ENCODE measurements at places on chromosomes 16 and 17.
A peak's percentile ranks its signal among the peaks of the same experiment; 100 is the strongest.

DNA sequence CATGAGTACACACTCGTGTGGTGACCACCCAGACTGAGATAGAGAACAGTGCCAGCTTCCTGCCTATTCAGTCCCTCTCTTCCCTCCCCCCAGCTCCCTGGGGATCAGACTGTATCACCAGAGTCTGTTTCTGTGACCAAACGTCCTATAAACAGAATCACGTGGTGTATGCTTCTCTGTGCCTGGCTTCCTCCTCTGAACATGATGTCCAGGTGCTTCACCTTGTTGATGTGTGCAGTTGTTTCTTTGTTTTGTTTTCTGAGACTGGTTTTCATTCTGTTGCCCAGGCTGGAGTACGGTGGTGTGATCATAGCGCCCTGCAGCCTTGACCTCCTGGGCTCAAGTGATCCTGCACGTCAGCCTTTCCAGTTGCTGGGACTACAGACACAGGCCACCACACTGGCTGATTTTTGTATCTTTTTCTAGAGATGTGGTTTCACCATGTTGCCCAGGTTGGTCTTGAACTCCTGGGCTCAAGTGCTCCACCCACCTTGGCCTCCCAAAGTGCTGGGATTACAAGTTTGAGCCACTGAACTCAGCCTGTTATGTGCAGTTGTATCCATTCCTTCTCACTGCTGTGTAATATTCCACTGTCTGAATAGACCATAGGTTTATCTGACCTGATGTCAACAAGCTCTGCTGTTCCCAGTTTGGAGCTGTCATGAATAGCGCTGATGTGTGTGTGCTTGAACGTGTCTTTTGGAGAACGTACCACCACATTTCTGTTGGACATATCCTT, 28.9 kb upstream of the PRM1 start:
- DNase-seq: no peak

DNA sequence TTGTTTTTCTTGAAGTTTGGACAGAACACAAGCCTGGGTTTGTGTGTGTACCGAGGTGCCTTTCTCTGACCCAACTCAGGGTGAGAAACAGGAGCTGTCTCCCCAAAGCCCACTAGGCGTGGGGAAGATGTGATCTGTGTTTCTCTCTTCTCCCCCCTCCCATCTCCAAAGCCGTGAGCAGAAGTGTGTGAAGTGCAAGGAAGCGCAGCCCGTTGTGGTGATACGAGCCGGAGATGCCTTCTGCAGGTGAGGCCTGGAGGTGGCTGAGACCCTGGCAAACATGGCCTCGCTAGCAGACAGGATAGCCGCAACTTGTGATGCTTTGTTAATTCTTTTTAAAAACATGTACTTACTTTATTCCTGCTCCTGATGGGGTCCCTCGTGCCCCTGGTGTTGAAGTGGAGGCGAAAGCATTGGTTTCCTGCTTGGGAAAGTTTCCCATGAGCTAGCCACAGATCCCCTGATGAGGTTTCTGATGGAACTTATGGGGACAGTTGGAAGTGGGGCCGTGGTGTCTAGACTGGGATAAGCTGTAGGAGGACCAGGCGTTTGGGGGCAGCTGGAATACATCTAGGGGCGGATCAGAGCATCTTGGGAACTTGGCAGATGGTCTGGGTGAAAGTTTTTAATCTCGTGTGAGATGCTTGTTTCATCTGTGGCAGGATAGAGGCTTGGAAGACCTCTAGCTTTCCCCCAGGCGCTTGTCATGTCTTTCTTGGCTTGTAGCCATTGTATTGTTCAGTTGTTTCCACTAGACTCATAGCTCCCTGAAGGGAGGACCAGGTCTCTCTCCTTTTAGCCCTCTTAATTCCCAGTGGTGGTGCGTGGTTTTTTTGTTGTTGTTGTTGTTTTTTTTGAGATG, 893 bp downstream of the CTU2 start:
- DNase-seq: no peak

GRCh38 chr17:18250708-18251107, 7.8 kb downstream of the FLII start:
- DNase-seq: no peak

DNA sequence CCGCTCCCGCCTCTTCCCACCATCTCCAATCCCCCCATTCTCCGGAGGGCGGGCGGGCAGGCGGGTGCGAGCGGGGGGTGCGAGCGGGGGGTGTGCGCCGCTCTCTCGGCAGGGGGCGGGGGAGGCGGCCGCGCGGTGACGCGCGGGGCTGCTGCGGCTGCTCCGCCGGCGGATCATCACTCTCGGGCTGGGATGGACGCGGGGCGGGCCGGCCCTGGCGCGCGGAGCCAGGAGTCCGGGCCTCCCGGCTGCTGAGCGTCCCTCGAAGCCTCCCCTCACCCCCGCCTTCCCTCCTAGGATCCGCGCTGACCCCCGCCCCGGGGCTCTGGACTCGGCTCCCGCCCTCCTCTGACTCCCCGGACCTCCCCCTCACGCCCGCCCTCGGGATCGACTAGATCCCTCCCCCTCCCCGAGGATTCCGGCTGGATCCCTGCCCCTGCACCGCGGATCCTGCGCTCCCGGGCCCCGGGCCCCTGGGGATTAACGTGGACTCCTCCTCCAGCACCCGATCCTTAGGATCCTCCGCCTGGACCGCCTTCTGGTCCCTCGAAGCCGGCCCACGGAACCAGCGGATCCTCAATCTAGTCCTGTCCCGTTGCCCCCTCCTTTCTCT, 946 bp upstream of the TMEM256 start:
- peak; percentile 54 for DNase-seq

DNA sequence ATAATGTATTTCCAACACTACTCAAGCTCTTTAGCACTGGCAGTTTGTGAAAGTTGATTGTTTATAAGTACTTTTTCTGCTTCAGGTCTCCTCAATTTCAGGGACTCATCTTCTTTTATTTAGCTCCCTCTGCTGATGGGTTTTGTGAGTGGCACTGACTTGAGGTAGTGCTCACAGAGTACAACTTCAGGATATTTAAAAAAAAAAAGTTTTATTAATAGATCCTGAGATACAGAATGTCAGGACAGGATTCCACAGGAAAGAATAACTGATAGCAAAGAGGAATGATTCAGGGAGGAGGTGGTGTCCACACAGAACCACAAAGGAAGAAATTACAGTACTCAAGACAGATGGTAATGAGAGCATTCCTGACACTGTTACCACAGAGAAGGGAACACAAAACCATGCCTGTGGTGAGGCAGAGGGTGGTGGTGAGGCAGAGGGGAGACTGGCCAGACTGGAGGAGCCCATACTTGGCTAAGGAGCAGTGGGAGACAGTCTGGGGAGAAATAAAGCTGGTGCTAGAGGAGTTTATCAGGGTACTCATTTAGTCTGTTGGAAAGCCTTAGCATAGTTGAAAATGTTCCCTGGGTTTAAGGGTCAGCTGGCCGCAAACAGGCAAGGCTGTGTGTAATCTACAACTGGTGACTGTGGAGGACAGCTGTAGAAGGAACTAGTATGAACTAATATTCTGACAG, 63.7 kb downstream of the SPAG9 start:
- DNase-seq: no peak

DNA sequence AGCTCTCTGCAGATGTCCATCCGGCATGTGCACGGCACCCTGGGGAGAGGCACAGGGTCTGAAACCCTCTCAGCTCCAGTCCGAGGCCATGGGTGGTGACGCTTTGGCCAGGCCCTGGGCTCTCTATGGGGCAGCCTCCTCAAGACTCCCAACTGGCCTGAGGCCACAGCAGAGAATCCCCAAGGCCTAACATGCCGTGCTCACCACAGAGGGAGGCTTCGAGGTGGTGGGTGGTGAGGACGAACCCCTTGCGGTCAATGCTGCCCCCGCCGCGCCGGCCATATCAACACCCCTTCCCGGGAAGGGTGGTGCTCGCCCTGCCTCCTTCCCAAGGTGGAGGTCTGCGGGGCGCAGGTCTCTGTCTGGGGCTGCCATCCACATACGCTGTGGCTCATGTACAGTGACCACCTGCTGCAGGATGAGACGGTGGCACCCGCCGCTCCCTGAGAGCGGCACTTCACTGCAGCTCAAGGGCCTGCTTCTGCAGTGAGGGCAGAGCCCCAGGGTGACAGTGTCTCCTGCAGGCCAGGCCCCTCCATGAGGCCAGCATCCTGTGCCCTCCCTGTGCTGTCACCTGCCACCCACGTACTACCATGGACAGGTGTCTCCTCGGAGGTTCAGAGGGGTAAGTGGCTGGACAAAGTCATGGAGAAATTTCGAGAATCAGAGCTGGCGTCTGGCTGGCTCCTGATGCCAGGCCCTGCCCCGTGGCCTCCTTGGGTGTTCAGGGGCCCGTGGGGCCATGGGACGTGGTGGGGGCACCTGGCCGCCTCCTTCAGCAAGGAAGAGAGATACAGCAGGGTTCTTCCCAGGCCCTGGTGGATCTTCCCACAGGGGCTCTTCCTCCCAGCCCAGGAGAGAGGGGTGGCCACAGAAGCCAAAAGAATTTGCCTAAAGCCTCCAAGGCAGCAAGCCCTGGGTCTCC, 54.6 kb upstream of the ACSF3 start:
- no peak for DNase-seq

DNA sequence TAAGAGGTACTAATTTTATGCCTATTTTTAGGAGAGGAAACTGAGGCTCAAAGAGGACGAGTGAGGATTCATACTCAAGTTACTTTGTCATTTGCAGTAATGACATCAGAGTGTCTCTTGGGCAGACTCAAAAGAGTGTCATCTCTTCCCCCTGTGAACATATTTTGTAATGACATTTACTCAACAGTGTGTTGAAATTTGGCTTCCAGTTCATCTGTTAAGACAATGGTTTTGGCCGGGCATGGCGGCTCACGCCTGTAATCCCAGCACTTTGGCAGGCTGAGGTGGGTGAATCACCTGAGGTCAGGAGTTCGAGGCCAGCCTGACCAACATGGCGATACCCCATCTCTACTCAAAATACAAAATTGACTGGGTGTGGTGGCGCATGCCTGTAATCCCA, 28.9 kb downstream of the WFDC1 start:
- no peak for DNase-seq

DNA sequence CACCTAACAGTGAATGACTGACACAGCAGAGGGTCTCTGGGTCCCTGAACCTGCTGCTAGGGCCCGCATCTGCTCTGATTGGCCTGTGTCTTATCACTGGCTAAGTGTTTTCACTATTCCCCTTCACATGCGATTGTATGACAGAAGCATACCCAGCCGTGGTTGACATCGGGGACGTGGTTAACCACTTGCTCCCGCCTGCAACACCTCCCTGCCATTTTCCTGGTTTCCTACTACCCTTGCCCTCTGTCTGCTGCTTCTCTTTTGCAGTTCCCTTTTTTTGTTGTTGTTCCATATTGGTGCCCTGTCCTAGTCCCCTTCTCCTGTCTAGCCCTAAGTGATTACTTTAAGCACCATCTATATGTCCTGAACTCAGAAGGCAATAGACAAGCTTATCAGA, 177.0 kb downstream of the RGS9 start:
- no peak for DNase-seq

DNA sequence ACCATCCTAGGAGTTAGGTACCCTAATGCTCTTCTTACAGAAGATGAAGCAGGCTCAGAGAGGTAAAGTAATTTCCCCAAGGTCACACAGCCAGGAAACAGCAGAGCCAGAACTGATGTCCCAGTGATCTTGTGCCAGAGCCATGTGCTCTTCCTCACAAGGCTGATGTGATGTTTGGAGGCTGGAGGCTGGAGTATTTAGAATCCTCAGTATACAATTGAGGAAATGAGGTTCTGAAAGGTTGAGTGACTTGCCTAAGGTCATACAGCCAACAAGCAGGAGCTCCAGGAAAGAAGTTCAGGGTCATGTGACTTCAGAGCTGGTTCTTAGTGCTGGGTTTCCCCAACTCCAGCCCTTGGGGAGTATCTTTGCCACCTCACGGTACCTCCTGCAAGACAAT, 18.5 kb downstream of the ITPRIPL2 start:
- DNase-seq: no peak

DNA sequence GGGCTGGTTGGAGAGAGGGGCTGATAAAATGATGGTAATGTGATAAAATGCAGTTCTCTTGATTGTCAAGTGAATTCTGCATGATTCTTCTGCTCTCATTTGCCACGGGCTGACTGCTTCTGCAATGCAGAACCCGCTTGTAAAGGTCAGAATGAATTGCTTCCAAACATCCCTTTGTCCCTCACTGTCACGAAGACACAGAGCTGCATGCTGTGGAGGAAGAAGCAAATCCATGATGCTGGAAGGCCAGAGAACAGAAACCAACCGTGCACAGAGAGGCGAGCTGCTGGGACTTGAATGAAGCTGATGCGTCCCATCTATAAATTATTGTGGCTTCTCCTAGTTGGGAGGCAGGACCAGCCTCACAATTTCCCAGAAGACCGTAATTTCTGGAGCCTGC, 171.6 kb downstream of the PRKCB start:
- DNase-seq: no peak

DNA sequence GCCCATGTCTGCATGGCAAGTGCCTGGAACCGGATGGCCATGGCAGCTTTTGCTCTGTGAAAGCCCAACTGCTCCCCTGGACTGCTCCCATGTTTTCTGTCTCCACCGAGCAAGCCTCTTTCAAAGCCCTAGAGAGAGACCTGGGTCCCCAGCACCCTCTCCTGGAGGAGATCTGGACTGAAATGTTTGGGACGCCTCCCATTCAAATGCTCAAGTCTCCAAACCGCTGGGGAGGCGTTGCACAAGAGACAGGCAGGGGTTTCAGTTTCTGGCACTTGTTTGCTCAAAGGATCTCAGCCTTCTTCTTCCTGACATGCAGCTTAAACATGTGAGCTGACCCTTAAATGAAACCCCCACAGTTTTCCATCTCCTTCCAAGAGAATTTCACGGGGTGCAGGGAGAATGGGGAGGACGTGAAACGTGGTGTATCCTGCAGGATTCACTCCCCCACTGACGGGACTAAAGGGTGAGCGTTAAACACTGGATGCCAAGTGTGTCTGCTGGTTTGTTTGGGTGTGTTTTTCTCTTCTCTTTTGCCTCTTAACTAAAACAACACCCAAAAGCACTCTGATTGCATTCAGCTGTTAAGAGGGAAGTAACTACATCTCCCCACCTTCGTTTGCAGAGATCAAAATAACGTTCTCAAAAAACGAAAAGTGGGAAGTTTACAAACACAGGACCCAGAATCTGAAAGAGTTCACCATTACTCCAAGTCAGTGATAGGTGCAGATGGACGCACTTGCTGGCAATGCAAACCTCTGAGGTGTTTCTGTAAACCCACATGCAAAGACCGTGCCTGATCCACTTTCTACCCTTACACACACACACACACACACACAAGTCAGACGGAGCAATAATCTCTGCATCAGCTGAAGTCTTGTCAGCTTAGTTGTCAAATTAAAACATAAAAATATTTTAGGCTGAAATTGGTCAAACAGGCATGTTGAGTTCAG, 256.9 kb downstream of the C16orf95 start:
- no peak for DNase-seq

Data from GM12892 (cell line).